PC-9 (cell line): ENCODE measurements at places on chromosomes 12 and 14. TPM values are rescaled to one million over a fixed set of nuclear protein-coding genes. Genes with fewer than 3 reads are reported as not detected.

Gene RGS6
- total RNA-seq = not detected in 2 replicates

Gene FAM222A
- total RNA-seq = 2.3 and 3.1 TPM in 2 replicates

Gene ACSM4
- not detected in 2 replicates for total RNA-seq

Gene AQP2
- not detected in 2 replicates for total RNA-seq

Gene OR10AD1
- not detected in 2 replicates for total RNA-seq

Gene EIF4B
- total RNA-seq = 531 and 615 TPM in 2 replicates

DNA sequence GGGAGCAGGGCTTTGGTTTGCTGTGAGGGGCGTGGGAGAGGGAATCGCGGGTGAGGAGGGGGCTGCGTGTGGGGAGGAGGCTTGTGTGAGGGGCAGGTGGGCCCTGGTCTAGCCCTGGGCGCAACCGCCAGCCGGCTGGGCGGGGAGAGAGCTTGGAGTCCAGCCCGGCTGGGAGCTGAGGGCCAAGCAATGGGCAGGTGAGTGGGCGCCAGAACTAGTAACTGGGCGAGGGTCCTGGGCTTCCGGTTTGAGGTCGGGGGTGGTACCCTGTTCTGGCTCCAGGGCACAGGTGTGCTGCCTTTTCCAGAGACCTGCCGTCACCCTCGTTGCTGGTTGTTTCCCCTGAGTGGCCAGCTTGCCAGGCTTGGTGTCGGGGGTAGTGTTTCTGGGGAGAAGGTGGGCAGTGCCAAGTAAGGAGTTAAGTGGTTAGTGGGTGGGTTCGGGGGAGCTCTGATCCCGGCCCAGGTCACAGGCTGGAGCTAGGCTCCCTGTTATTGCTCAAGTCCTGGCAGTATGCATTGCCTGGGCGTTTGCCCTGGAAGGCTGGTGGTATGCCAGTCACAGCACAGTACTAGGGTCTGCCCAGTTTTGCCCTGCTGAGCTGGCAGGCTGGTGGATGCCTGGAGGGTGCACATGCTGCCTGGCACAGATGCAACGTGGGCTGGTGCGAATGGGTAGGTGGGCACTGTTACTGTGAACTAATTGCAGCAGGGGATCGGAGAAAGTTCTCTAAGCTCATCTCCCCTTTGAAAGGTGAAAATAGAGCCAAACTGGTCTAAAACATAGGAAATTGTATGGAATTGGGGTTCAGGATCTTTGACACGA, 683 bp downstream of the CIPC start:
- peak; percentile 41 for DNase-seq

DNA sequence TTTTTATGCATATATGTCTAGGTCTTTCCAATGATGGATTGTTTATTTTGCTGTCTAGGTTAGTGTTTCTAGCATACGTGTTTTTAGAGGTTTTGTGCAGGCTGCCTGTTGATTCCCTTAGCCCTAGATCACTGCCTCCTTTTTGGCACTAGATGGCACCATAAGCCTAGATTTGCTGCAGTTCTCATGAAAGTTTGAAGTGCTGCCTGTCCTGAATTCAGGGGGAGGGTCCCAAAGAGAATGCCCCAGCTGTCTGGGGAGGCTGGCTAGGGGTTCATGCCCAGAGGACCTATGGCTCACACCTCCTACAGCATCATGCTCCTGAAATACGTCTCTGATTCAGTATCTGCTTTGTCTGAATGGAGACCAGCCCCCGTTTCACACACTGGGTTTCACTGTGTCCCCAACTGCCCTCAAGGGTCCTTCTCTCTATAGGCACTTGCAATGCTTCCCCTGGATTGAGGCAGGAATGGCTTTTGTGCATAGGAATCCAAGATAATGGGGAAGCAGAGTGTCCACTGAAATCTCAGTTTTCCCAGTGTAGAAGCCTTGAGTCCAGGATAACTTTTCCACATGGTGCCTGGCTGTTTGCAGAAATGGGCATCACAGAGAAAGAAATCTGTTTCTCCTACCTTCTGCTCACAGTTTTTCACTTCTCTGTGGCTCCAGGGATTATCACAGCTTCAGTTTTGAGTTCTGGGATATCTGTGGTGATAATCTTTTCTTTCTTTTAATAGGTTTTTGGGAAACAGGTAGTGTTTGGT, 14.2 kb upstream of the TXNRD1 start:
- DNase-seq = peak; percentile 40

- DNase-seq = no peak
Observed at GRCh38 chr14:92677087-92677668, 71.2 kb downstream of the LGMN start.

GRCh38 chr12:131290255-131290959, 336.7 kb downstream of the ADGRD1 start:
- DNase-seq = no peak

DNA sequence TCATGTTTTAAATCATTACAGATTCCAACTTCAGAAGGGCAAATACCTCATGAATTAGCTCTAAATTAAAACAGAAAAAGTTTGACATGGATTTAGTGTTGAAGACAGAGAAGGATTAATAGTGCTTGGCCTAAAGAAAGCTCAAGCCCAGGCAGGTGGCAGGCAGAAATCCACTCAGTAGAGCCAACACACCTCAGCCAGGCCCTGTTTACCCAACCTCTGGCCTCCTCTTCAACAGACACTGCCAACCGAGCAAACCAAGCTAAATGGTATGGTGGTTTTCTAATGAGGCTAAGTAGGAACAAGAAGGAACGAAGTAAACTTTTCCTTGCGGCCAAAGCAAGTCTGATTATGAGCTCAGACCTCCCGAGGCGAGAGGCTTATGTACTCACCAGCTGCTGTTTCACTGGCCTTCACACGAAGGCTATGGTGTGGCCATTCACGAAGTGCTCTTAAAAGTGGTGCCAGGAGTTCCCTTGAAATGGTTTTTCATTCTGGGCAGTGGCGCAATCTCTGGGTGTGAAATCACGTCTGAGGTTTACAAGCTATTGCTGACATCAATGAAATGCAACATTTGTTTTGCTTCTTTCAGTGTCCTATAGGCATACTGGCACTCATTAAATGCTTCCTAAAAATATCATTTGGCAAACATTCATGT, 124.1 kb upstream of the LGR5 start:
- DNase-seq = no peak

DNA sequence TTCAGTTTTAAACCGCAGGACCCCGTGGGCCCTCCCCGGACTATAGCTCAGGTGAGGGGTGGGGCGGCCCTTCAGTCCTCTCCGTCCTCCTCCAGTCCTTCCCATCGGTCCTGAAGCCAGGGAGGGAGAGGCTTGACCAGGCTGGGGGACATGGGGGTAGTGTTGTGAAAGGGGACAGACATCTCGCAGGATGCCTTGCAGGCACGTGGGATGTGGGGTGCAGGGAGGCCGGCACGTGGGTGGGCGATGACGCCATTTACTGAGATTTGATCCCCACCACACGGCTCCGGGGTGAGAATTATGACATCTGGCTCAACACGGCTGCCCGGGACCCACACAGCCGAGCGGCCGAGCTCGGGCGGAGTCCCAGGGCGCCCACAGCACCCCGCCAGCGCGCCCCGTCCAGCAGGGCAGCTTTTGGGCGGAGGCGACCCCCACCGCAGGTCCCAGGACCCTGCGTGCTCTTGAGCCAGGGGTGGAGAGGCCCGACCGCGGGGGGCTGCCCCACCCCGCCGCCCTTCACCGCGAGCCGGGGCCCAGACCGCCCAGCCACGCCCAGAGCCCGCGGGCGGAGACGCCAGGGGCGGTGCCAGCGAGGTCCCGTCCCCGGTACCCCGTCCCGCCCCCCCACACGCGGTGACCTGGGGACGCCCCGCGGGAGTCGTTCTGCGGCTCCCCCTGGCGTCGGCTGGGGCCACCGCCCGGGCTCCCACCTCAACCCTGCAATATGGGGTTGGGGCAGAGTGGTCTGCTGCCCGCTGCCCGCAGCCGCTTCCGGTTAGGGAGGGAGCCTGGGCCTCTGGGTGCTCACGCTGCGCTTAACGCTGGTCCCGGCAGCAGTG, 3.3 kb upstream of the EXOC3L4 start:
- DNase-seq = peak; percentile 67

GRCh38 chr14:106276326-106277267, 750.2 kb downstream of the TMEM121 start:
- no peak for DNase-seq

DNA sequence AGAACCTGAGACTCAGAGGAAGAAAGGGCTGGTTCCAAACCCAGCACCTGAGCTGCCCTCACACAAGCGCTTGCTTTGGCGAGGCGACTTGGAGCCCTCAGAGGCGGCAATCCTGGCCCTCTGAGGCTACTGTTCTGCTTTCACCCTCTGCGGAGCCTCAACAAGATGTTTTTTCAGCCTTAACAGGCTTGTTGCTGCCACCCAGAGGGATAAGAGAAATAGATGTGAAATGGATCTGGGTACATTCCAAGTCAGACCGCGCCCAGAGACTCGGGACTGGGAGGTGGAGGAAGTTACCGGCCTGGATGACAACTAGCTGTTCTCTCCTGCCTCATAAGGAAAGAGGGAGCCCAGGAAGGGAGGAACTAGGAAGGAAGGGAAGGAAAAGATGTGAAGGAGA, 89.6 kb downstream of the TTC7B start:
- peak; percentile 57 for DNase-seq

DNA sequence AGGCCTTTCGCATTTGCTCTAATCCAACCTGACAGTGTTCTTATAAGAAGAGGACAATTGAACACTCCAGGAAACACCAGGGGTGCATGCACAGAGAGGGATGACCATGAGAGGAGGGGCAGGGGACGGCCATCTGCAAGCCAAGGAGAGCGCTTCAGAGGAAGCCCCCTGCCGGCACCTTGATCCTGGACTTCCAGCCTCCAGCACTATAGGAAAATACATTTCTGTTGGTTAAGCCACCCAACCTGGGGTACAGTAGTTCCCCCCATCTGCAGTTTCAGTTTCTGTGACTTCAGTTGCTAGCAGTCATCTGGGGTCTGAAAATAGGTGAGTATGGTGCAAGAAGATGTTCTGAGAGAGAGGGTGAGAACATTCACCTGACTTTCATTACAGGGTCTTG, 64.7 kb downstream of the CLMN start:
- no peak for DNase-seq

DNA sequence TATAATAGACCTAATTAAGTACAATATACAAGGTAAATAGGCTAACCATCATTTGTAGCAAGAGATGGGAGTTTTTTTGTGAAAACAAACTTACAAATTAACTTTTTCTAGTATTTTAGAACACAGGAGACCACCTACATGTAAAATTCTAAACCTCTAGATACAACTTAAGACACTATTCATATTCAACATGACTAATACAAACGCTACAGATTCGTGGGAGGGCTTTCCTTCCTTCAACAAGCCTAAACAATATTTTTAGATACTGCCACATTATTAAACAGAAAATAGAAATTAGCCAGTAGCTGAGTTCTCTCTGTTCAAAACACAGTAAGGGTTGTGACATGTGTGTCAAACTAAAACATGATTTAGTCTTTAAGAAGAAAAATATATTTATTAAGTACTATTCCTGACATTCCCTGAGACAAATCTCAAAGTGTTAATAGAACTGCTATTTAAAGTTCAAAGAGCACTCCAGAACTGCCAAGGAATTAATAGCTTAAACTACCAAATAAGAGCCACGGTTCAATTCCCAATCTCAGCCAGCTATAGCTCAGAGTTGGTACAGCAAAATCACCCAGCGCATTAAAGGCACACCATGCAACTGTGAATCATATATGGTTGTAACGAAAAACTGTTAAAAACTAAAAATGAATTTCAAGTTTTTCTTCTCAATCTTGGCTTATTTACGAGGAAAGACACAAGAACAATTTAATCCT, 10.7 kb downstream of the MED13L start:
- DNase-seq = no peak

- no peak for DNase-seq
Observed at GRCh38 chr14:73244541-73245290, 7.4 kb downstream of the PAPLN start.

DNA sequence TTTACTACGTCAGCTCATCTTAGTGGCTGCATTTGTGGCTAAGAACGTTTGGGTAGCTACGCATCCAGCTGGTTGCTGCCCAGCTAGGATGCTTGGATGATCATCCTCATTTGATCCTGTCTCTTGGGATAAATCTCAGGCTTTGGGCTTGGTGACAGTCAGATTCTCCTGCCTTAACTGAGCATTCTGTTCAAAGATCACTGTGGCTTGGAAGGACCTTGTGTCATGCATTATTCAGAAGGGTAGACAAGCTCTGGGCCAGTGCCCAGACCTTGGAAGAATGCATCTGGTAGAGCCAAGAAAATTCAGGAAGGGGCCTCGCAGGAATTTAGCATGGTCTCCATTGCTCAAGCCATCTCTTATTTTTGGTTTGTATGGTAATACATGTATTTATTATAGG, 188.4 kb downstream of the NRXN3 start:
- DNase-seq = no peak

- DNase-seq = no peak
Observed at GRCh38 chr12:91778091-91778832, 367.4 kb downstream of the BTG1 start.

GRCh38 chr12:93466625-93467350, 526 bp upstream of the MRPL42 start:
- DNase-seq = no peak

GRCh38 chr12:89935850-89936249, 227.2 kb upstream of the ATP2B1 start:
- no peak for DNase-seq

DNA sequence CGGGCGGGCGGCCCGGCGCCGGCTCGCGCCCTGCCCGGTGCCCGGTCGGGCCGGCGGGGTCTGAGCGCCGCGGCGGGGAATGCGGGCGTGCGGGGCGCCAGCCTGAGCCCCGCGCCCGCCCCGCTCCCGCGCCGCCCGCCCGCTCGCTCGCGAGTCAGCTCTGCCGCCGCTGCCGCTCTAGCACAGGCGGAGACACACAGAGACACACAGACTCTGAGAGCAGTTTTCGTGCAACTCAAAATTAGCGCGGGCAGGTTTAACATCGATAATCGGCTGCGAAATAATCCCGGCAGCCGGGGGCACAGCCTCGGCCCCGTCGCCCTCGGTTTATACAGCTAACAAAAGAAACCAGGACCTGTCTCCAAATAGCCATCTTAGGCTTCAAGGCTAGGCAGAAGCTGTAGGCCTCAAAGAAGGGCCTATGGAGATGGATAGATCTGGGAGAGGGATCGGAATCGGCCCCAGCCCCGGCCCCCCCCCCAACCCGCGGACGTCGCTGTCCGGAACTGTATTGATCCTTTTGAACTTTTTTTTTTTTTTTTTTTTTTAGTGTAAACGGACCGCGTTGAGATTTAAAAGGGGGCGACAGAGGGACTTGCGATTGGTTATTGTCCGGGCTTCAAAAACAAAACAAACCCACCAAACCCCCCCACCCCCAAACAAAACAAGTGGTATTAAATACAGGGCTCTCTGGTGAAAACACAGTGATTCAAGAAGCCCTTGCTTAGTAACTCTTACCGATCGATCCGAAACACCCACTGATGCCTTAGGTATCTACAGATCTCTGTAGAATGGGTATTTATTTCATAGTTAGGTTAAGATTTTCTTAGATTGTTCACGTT, 1.1 kb downstream of the ARID2 start:
- peak; percentile 61 for DNase-seq

GRCh38 chr12:2336409-2336829, 283.6 kb downstream of the CACNA1C start:
- DNase-seq = no peak

DNA sequence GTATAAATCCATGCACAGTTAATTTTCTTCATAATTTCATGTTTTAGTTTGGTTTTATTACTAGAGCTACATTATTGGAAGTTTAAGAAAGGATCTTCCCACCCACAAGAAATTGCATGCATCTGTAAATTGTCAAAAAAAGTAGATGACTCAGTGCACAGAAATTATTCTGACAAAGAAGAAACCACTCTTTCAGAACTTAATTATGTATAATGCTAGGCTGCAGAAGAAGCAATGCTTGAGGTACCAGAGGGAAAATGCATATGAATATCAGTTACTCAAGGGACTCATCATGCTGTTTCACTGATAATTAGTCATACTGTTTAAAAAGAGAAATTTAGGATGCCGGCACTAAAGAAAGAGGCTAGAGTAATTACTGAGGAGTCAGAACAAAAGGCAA, 147.0 kb downstream of the SLC16A7 start:
- DNase-seq = no peak

GRCh38 chr14:52327374-52328226, 13.5 kb downstream of the PTGER2 start:
- no peak for DNase-seq
